Kidney capillary endothelial cell (primary cell): ENCODE measurements at places on chromosomes 1 and 21.

DNA sequence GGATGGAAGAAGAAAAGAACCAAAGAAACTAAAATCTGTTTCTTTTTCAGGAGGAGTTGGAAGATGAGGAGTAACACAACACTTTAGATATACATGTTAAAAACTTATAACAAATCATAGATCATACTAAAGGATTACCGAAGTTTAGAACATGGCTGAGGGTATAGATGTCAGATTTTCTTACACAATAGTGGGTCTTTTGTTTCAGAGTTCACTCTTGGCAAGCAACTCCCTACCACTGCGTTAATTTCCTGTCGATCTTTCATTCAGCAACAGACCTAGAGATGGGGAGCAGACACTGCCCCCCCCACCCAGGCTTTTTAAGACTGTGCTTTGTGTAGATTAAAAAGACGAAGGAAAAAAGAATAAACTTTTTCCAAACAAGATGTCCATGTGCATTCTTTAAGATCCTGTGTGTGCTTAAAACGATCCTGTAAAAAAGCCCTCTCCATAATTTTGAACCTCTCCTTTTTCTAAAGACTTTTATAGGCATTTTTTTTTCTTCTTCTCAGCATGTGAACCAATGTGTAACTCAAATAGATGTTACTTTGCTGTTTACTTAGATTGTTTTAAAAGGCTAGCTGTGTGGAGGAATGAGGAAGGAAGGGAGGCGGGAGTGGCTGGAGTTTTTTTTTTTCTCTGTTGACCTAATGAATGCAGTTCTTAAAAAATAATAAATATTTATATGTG is 50.4 kb downstream of the NFIA start:
- DNase-seq = no peak

- no peak for DNase-seq
These were observed 1807.8 kb downstream of the BRINP3 start for GRCh38 chr1:188669728-188670382.

GRCh38 chr1:219150913-219151312 is 22.8 kb upstream of the LYPLAL1 start:
- no peak for DNase-seq

DNA sequence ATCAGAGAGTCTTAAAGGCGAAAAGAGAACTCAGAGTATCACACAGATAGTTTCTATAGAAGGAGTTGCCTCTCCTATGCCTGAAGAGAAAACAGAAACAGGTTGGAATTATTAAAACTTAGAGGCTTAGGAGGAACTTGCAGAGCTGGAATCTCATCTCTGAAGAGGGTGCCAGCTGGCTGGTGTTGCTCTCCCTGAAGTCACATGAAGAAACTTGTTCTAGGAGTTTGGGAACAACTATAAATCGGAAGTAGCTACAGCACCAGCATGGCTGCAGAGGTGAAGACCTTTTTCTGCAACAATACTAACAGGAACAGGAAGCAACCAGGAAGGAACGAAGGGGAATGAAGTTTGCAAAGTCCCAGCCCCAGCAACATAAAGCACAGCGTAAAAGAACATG is 35.8 kb downstream of the FMO3 start:
- DNase-seq = no peak

DNA sequence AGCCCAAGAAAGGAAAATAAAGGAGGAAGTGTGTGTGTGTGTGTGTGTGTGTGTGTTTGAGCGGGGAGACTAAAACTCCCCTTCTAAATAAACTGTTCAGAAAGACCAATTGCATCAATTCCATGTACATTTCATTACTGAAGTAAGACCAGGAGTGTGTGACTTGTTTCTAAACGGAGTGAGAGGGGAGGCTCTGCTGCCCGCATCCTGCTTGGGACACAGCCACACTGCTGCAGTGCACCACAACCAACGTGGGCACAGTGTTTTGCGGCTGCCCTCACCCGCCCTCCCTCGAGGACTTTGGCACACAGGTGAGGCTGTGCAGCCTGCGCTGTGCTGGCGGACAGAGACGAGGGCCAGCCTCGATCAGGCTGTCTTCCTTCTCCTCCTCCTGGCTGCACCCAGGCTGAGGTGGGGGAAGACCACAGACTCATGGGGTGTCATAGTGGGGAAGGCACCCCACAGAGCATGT is 31.0 kb upstream of the H6PD start:
- no peak for DNase-seq

DNA sequence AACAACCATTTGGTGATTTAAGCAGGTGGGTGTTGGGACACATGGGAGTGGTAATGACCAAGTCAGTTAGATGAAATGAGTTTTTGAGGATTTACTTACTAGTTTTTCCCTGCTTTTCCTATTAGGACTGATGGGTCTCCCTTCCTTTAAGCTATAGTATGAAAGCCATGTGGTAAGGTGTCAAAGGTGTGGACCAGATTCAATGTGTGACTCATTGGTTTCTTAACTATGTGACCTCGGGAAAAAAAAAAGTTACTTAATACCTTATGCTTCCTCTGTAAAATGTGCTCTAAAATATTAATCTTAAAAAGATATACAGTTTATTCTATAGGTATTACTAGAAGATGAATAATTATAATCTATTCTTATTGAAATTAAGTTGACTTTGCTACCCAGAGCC is 93.7 kb downstream of the DUSP10 start:
- no peak for DNase-seq

GRCh38 chr1:44646261-44647110 is 27.8 kb downstream of the TMEM53 start:
- no peak for DNase-seq

DNA sequence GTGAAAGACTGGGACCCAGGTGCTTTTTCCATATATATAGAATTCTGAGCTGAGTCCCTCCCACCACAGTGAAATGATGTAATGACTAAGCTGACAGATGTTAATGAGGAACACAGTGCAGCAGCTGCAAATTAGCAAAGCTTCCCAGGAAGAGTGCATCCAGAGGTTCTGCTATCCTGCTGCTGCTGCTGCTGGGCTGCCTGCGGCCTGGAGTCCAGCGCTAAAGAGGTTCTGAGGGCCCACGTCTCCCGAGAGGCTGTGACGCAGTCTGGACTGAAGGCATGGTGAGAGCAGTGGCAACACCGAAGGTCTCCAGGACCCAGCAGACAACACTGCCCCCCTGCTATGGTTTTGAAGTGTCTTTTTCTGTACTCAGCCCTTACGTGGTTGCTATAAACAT is 63.9 kb downstream of the URB2 start:
- DNase-seq = no peak

DNA sequence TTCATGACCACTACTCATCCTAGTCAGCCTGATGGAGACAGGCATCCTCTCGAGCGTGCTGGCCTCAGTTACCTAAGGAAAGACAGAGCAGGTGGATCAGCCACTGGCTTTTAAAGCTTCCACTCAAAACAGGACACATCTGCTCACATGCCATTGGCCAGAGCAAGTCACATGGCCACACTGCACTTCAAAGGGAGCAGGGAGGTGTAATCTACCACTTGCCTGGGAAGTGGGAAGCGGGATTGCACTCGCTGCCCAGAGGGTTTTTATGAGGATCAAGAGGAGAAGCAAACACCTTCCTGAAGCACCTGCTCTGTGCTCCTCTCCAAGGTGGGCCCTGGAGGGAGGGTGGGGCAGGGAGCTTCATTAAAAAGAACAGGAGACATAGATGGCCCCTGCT is 108.0 kb downstream of the TAS1R2 start:
- no peak for DNase-seq

GRCh38 chr1:227190321-227190720 is 128.0 kb downstream of the CDC42BPA start:
- no peak for DNase-seq

DNA sequence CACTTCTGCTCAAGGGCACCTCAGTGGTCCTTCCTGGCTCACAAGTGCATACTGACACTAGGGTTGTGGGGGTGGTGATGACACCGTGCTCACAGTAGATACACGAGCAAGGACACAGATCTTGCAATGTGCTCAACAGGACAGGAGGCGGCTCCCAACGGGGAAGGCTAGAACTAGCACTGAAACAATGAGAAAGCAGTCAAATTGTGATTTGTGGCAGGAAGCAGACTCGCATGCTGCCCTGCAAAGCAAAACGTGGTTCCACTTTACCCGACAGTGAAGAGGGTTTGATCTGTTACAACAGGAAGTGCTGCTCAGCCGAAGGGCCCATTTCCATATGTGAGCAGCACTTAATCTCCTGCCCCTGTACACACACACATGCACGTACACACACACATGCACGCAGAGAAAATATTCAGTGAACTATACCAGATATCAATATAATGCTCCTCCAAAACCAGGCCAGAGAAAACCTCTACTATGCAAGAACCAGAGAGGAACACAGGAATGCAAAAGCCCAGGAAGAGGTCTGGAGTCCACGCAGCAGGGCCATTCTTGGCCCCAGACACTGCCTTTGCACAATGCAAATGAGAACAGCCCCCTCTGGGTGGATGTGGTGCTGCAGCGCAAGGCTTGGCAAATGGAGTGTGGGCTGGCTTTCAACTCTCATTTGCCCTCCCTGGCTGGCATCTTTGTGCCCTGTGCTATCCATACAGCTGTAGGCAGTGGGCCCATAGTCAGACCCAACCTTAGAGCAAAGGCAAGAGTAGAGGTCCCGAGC is 47.1 kb downstream of the KANK4 start:
- peak; percentile 72 for DNase-seq

- no peak for DNase-seq
These were observed 55.3 kb downstream of the CDC7 start for GRCh38 chr1:91555821-91556531.

DNA sequence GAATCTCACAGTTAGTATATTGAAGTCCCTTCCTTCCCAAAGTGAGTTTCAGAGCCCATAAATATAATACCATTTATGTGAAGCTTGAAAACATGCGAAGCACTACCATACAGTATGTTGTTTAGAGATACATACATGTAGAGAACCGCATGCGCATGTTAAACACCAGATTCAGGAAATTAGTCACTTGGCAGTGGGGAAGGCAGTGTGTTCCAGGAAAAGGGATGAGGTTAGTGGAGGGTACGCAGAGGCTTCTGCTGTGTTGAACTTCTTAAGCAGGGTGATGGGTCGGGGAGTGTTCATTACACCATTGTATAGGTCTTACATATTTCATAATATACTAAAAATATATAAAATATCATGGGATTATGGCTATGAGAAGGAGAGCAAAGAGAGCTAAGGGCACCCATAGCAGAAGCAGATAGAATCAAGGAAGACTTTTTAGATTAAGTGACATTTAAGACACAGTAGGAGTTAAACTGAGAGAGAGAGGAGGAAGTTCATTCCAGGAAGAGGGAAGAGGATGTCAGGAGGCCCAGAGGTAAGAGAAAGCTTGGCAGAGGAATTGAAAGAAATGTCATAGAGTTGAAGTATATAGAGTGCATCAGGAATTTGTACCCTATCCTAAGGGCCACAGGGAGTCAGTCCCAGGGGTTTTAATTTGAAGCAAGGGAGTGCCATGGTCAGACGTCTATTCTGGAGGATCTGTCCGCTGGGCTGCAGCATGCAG is 43.5 kb upstream of the SARS1 start:
- DNase-seq = no peak

- no peak for DNase-seq
These were observed 48.0 kb downstream of the FNBP1L start for GRCh38 chr1:93495911-93496310.

GRCh38 chr21:41031701-41032220 is 136.2 kb upstream of the BACE2 start:
- DNase-seq = no peak

GRCh38 chr21:15063081-15063813 is 1.6 kb downstream of the NRIP1 start:
- peak; percentile 45 for DNase-seq

DNA sequence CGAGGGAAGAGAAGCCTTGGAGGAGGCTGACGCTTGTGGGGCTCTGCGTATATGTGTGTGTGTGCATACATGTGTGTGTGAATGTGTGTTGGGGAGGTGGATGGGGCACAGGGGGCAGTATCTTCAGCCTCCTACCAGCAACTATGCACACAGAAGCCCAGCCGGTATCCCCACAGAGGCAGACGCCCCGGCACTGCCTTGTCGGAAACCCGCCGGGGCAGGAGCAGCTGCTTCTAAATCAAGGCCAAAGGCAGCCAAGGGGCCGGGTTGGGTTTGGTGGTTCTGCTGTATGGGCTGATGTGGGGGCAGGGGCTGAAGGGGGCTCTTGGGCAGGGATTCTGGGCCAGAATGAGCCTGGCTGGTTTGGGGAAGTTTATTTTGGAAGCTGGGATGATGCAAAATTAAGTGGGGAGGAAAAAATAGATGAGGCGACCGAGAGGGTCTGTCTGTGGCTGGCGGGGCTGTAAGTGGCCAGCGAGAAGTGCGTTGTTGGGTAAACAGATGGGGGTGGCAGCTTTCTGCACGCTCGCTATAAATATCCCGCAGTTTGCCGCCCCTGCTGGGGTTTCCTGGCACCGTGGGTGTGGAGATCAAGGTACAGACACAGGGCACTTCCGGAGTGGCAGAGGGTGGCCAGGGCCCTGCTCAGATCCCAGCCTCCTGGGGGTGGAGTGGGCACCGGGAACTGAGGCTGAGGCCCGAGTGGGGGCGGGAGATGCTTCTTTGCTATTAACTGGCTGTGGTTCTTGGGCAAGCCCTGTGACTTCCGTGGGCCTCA is 11.0 kb upstream of the WNT4 start:
- DNase-seq = no peak

- no peak for DNase-seq
These were observed 44.4 kb upstream of the PCBP3 start for GRCh38 chr21:45599146-45599581.

- no peak for DNase-seq
These were observed 28.7 kb downstream of the WNT2B start for GRCh38 chr1:112537456-112537855.

GRCh38 chr1:102630041-102630440 is 478.3 kb downstream of the COL11A1 start:
- DNase-seq = no peak

GRCh38 chr1:2979191-2980072 is 41.8 kb upstream of the ACTRT2 start:
- no peak for DNase-seq

- no peak for DNase-seq
These were observed 4.1 kb upstream of the PIGV start for GRCh38 chr1:26783646-26784022.

GRCh38 chr1:92483610-92484471 is 2.9 kb downstream of the GFI1 start:
- no peak for DNase-seq

DNA sequence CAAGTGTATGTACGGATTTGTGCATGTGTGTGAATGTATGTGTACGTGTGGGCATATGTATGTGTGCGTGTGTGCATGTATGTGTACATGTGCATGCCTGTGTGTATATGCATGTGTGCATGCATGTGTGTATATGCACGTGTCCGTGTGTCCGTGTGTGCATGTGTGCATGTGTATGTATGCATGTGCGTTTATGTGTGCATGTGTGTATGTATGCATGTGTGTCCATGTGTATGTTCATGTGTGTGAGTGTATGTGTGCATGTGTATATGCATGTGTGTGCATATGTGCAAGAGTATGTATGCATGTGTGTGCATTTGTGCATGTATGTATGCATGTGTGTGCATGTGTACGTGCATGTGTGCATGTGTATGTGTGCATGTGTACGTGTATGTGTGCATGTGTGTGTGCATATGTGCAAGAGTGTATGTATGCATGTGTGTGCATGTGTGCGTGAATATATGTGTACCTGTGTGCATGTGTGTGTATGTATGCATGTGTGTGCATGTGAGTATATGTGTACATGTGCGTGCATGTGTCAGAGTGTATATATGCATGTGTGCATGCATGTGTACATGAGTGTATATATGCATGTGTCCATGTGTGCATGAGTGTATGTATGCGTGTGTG is 15.6 kb downstream of the EPHA8 start:
- no peak for DNase-seq

GRCh38 chr1:47738560-47739182 is 258.5 kb downstream of the TRABD2B start:
- peak; percentile 67 for DNase-seq
